Left ventricle myocardium inferior (tissue), 1 donor: ENCODE measurements at places on chromosomes 2 and 18. TPM values are rescaled to one million over a fixed set of nuclear protein-coding genes. Genes with fewer than 3 reads are reported as not detected.
A peak's percentile ranks its signal among the peaks of the same experiment; 100 is the strongest.

GRCh38 chr2:181857483-181857882 is 34.0 kb upstream of the ITPRID2 start:
- DNase-seq = no peak

GRCh38 chr18:66329716-66330115 is 274.2 kb downstream of the CDH19 start:
- DNase-seq = no peak

DNA sequence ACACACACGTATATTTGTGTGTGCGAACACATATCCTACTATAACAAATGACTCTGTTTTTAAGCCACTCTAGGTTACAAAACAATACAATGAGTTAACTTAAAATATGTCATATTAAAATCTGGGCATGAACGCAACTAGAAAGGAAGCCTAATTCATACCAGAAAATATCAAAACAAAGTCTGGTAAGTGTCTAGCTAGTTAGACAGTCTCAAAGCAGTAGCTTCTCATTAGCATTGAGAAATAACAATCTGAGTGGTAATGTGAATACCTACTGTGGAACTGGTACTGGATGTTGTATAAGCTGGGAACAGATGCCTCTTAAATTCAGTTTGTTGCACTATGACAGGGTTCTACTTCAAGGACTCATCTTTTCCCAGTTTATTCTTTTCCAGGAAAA is 32.5 kb upstream of the WIPF1 start:
- no peak for DNase-seq

DNA sequence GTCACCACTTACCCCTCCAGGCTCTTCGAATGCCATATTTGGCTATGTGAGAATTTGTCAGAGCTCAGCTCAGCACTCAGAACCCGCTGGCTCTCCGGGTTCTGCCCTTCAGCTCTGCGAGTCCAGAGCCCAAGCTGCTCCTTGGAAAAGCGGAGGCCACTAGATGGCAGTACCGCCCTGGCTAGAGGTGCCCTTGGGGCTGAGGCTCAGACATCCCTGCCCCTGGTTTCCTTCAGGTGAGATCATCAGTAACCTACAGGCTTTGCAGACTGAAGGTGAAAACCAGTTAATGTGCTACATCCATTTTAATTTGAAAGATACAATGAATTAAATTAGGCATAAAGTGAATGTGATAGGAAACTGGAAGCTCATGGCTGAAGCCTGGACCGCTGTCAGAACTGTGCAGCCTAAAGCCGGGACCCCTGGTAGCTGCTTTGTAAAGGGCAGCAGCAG is 285.6 kb downstream of the AGAP1 start:
- DNase-seq = peak; percentile 62

AUP1 gene
- 46.9 TPM for total RNA-seq

LRP2 gene
- total RNA-seq = 0.05 TPM

DNA sequence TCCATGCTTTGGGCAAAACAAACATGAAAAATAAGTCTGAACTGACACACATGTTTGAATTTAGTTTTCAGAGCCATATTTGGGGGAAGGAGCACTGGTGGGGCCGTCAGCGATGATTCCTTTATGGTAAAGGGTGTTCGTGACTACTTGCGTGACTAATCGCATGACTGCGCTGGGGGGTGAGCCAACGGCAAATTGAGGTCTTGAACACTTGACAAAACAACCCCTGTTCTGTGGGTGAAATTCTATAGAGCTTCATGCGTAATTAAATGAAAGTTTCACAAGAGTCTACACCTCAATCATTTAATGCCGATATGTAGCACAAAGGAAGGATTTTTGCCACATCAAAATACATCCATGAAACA is 127.5 kb upstream of the CYP1B1 start:
- DNase-seq = no peak

GRCh38 chr2:27194538-27195354 is 17.1 kb upstream of the ATRAID start:
- no peak for DNase-seq
